ENCODE measurements at places on chromosomes 6 and 20. TPM values are rescaled to one million over a fixed set of nuclear protein-coding genes. Genes with fewer than 3 reads are reported as not detected.

- no peak for DNase-seq
- H3K27ac ChIP-seq, result no peak overlapping the region
- H3K4me1 ChIP-seq, result no peaks in the 10 kb centered on the region
- no peaks in the 10 kb centered on the region for H3K27me3 ChIP-seq
- no peak overlapping the region for H3K4me3 ChIP-seq
- no peaks in the 10 kb centered on the region for H3K36me3 ChIP-seq
These were observed 124.3 kb upstream of the MLIP start for GRCh38 chr6:53986721-53987521.

DNA sequence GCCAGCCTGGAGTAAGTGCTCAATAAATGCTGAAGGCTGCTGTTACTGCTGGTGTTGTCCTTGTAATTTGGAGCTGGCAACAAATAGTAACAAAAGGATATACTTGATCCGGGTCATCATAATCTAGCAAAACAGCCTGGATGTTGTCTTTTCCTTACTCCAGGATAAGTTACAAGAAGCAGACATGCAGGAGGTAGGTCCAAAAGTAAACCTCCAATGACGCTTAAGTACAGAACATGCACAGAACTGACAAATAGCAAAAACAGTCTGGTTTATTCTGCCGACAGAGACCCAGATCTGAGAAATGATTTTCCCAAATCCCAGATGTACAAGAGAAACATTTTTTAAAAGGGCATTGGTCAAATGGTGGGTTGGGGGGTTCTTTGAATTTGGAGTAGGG is 93.0 kb upstream of the KCNK16 start:
- no peak overlapping the region for H3K4me3 ChIP-seq
- H3K27me3 ChIP-seq, result no peaks in the 10 kb centered on the region
- H3K4me1 ChIP-seq, result no peaks in the 10 kb centered on the region
- H3K36me3 ChIP-seq, result no peaks in the 10 kb centered on the region
- no peak for DNase-seq

- H3K36me3 ChIP-seq, result no peaks in the 10 kb centered on the region
- DNase-seq, result no peak
- no peaks in the 10 kb centered on the region for H3K27me3 ChIP-seq
- H3K4me1 ChIP-seq, result no peaks in the 10 kb centered on the region
- H3K27ac ChIP-seq, result no peak overlapping the region
These were observed 33.3 kb upstream of the ADGRF4 start for GRCh38 chr6:47665112-47665511.

DNA sequence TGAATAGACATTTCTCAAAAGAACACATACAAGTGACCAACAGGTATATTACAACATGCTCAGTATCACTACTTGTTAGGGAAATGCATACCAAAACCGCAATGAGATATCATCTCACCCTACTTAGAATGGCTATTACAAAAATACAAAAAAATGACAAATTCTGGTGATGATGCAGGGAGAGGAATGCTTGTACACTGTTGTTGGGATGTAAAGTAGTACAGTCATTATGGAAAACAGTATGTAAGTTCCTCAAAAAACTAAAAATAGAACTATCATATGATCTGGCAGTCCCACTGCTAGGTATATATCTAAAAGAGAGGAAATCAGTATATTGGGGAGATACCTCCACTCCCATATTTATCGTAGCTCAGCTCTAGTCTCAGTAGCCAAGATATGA is 10.9 kb upstream of the SLC17A5 start:
- H3K27me3 ChIP-seq, result no peaks in the 10 kb centered on the region
- no peak for DNase-seq
- H3K27ac ChIP-seq, result no peak overlapping the region
- H3K4me1 ChIP-seq, result no peaks in the 10 kb centered on the region

DNA sequence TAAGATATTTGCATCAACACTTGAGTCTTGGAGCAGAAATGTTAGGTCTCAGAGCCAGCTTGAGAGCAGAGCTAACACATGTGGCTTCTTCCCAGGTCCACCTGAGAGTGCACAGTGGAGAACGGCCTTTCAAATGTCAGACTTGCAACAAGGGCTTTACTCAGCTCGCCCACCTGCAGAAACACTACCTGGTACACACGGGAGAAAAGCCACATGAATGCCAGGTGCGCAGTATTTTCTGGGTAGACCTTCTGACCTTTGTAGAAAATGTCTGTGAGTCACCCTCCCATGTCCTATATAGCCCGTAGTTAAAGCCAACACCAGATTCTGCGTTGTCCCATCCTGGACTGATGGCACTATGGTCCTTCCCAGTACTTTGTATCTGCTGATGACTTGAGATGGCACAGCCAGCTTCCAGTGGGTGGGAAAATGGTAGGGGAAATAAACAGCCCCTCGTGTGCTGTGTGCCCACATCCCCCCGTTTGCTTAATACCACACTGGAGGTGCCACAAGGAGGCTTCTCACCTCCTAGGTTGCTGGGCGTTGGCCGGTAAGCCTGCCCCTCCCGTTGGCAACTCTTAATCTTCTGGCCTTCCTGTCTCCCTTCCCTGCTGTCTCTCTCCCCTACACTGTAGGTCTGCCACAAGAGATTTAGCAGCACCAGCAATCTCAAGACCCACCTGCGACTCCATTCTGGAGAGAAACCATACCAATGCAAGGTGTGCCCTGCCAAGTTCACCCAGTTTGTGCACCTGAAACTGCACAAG is 20.3 kb downstream of the PRDM1 start:
- H3K27me3 ChIP-seq, result no peaks in the 10 kb centered on the region
- no peak overlapping the region for H3K27ac ChIP-seq

DNA sequence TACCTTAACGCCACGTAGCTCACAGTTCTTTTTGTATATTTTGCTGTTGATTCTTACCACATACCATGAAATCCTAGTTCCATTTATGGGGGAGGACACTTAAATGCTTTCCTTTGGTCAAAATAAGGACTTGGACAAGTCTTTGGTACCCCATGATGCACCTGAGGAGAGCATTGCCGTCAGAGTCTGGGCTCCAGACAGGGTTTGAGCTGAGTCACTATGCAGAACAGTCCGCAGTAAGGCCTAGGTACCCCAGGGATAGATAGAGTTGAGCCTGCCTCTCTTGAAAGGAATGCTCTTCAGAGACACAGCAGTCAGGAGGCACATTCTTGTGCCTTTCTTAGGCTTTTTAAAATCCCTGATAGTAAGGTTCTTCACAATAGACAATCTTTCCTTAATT is 6.0 kb downstream of the PARD6B start:
- no peak overlapping the region for H3K27ac ChIP-seq
- no peak for DNase-seq
- no peak overlapping the region for H3K4me3 ChIP-seq
- peaks cover 4% of the 10 kb centered on the region for H3K36me3 ChIP-seq

- no peak overlapping the region for H3K27ac ChIP-seq
- no peaks in the 10 kb centered on the region for H3K27me3 ChIP-seq
- H3K4me3 ChIP-seq, result no peak overlapping the region
- no peaks in the 10 kb centered on the region for H3K4me1 ChIP-seq
- H3K36me3 ChIP-seq, result no peaks in the 10 kb centered on the region
These were observed 91.6 kb downstream of the PLG start for GRCh38 chr6:160793652-160794051.

DNA sequence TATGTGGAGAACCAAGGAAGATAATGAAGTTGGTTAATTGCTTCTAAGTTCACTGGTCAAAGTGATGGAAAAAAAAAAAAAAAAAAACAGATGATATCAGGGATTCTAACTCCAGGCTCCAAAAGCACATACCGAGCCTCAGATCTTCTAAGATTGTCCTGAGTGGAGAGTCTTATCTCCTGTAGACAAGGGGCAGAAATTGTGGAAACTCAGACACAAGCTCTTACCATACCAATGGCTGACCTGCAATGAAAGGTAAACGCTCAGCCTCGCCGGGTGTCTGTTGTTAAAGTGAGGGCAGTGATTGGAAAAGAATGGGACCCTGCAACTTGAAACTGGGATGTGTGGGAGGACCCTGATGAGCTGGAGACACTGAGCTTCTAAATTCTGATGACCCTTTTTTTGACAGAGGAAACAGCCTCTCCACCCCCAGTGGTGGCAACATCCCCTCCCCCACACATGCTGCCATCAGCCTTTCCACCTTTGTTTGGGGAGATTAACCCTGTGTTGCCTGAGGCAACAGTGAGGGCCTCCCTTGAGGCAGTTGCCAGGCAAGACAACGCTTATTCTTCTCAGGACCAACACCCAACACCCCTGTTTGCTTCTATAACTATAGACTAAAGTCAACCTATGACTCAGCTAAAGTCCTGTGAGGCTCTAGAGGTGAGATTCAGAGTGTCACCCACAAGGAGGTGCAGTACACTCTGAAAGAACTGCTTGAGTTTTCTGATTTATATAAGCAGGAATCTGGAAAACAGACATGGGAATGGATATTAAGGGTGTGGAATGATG is 154.0 kb downstream of the THBS2 start:
- DNase-seq, result no peak
- no peaks in the 10 kb centered on the region for H3K4me1 ChIP-seq
- no peak overlapping the region for H3K27ac ChIP-seq

- H3K4me3 ChIP-seq, result no peak overlapping the region
- no peaks in the 10 kb centered on the region for H3K27me3 ChIP-seq
- no peak for DNase-seq
- no peaks in the 10 kb centered on the region for H3K4me1 ChIP-seq
These were observed 63.4 kb upstream of the AFDN start for GRCh38 chr6:167763056-167763944.

GRCh38 chr6:55917751-55918415 is 42.5 kb upstream of the BMP5 start:
- H3K27me3 ChIP-seq, result no peaks in the 10 kb centered on the region
- no peaks in the 10 kb centered on the region for H3K4me1 ChIP-seq
- no peaks in the 10 kb centered on the region for H3K36me3 ChIP-seq
- H3K4me3 ChIP-seq, result no peak overlapping the region
- no peak overlapping the region for H3K27ac ChIP-seq

DNA sequence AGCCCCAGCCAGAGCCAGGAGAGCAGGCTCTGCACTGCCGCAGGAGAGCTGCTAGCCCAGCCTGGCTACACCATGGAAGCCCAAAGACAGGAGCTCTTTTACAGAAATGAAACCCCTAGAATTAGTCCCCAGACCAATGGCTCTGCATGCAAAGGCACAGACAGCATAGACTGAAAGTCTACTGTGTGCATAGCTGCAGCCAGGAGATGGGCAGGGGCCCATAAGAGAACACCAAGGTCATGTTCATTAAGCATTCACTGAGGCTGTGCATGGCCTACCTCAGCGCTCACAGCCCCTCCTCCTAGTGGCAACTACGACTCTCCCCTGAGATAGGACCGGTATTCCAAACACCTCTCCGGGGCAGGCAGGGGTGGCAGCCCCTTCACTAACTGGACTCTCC is 34.9 kb downstream of the SNX5 start:
- H3K36me3 ChIP-seq, result no peaks in the 10 kb centered on the region
- H3K27ac ChIP-seq, result no peak overlapping the region

DNA sequence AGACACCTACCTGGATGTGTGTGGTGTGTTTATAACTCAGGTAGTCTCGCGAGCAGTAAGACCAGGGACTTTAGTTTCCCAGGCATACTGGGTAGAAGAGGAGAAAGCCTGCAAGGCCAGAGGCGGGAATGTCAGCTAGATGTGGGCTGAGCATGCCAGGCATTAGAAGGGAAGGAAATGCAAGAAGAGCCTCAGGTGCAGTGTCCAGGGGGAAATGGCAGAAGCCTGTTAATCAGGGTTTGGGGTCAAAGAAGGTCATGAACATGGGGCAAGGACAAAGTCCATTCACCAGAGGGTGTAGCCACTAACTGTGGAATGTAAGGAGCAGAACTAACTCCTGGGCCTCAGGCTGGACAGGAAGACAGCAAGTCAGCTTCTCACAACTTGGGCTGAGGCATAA is 305.0 kb downstream of the SMOC2 start:
- no peaks in the 10 kb centered on the region for H3K27me3 ChIP-seq
- H3K4me3 ChIP-seq, result no peak overlapping the region
- DNase-seq, result no peak
- no peaks in the 10 kb centered on the region for H3K4me1 ChIP-seq
- H3K36me3 ChIP-seq, result no peaks in the 10 kb centered on the region

- H3K27ac ChIP-seq, result no peak overlapping the region
- no peak overlapping the region for H3K4me3 ChIP-seq
- no peaks in the 10 kb centered on the region for H3K4me1 ChIP-seq
- H3K36me3 ChIP-seq, result no peaks in the 10 kb centered on the region
These were observed 15.8 kb upstream of the DEK start for GRCh38 chr6:18280084-18280483.

DNA sequence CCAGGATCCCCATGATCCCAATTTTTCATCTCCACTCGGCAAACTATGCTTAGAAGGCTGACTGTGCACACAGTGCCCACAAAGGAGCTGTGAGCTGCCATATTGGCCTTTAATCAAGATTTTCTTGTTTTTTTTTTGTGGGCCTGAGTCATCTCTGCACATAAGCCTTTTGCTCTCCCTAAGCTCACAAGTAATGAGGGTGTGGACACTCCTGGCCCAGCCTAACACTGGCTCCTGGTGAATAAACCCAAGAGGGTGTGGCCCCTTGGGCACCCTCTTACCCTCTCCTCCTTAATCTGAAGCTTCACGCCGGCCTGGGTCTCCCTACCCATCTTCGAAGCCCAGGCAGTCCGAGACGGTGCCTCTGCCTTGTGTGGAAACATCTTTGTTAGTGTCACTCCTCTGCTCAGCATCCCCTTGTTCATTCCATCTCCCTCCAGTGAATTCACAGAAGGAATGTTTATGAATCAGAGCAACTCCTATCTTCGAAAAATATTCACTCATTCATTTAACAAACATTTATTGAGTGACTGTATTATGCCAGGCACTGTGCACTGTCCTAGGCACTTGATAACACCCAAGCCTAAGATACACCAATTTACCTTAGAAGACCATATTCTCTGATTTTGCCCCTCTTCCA is 22.2 kb upstream of the MRPS10 start:
- DNase-seq, result no peak
- no peaks in the 10 kb centered on the region for H3K27me3 ChIP-seq
- H3K36me3 ChIP-seq, result peaks cover 26% of the 10 kb centered on the region
- H3K27ac ChIP-seq, result no peak overlapping the region
- no peak overlapping the region for H3K4me3 ChIP-seq

DNA sequence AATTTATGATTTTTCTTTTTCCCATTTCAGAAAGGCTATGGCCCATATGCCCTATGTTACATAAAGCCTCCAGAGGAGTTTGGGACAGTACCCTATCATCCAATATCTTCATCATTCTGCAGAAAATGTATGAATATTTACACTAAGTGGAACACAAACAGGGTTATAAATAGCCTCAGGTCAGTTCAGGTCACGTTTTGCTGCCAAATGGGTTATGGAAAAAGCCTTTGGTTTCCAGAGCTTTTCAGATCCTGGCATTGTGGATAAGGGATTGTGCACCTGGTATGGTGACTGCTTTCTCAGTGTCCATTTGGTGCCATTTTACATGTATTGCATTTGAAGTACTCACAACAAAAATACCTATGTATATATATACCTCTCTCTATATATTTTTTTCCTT is 29.4 kb downstream of the UTRN start:
- DNase-seq, result no peak
- no peaks in the 10 kb centered on the region for H3K4me1 ChIP-seq
- no peak overlapping the region for H3K4me3 ChIP-seq
- no peaks in the 10 kb centered on the region for H3K36me3 ChIP-seq

GRCh38 chr6:128172081-128172480 is 271.2 kb upstream of the THEMIS start:
- no peaks in the 10 kb centered on the region for H3K36me3 ChIP-seq
- H3K27me3 ChIP-seq, result no peaks in the 10 kb centered on the region
- no peaks in the 10 kb centered on the region for H3K4me1 ChIP-seq
- H3K27ac ChIP-seq, result no peak overlapping the region
- DNase-seq, result no peak

Gene C6orf132
- not detected for total RNA-seq

Gene NKX2-2
- total RNA-seq, result not detected

Gene OR2J3
- total RNA-seq, result not detected

Gene E2F1
- total RNA-seq, result 2.2 TPM

Gene SLA2
- 28.7 TPM for total RNA-seq
